ENCODE measurements at places on chromosomes 2 and 18.

GRCh38 chr2:46352621-46353020 lies 55.4 kb downstream of the EPAS1 start:
- DNase-seq: no peak

DNA sequence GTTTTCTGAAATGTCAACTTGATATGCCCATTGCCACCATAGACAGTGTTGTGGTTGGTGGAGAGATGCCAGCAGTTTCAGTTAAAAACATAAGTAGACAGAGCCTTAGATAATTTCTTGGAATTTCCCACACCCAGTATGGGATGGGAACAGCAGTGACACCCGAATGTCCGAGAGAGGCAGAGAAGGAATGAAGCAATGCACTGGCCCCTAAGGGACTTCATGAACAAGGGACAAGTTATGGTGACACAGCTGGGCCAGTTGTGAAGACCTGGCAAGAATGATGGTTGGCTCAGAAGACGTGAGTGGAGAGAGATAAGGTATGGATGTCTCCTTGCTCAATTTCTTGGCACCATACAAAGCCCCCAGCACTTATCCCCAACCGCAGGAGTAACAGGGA lies 165.2 kb upstream of the APCDD1 start:
- no peak for DNase-seq

DNA sequence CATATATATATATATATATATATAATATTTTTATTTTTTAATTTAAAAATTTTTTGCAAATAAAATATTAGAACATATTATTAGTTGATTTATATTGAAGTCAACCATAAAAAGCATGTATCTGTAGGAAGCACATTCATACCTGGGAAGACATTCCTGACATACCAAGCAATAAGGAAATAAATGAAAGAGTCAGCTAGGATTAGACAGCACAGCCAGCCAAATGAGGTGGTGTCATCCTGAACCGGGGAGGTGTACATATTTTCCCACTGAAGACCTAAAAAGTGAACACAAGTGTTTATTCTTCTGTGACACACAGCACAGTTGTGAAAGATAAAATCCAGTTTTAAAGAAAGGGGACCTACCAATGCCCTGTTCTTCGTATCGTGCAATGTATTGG lies 149.2 kb downstream of the ABCA12 start:
- no peak for DNase-seq

- no peak for DNase-seq
Observed at GRCh38 chr18:58557008-58557435, 71.9 kb downstream of the ALPK2 start.

DNA sequence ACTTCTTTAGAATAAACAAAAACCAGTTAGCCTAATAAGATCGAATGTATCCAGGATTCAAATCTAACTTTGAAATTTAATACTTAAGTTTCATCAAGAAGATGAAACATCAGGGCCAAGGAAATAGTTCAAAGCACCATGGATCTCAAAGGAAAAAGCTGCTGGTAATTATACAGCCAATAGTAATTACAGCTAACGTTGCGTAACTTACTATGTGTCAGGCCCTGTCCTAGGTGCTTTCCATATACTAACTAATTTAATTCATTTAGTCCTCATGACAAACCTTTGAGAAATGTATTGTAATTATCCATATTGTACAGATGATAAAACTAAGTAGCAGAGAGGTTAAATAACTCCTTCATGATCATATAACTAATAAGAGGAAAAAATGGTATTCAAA lies 598.6 kb downstream of the NYAP2 start:
- DNase-seq: no peak

DNA sequence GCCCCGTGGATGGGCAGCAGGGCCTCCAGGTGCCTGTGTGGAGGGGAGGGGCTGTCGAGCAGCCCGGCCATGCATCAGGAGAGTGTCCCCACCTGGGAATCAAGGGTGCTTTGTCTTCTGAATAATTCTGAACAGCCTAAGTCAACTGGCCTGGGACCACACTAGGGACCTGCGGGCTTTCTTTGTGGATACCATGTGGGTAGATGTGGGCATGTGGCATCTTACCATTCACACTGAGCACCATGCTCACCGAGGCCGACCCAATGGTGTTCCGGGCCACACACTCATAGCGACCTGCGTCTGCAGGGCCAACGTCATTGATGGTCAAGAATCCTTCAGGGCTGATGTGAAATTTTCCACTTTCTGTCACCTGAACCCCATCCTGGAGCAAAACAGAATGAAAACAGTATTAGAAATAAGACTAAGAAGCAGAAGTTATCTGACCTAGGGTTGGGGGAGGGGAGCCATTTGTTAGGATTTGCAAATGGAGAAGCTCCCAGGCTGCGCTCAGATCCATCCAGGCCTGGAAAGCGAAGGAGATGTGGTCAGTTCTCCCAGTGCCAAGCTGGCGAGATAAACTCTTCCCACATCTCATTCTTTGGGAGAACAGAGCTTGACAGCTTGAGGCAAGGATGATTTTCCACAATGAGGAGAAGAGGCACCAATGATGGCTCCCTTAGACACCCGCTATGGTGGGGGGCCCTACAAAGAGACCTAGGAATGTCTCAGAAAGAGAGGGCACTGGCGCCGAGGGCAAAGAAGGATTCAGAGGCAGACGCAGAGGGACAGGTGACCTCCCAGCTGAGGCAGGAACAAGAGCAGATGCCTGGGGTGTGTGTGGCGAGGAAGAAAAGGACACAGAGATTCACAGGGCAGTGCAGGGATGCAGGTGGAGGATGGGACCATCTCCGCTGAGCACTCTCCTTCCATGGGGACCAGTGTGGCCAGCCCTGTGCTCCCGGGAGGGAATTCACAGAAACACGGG lies 83.4 kb downstream of the PXDN start:
- no peak for DNase-seq

DNA sequence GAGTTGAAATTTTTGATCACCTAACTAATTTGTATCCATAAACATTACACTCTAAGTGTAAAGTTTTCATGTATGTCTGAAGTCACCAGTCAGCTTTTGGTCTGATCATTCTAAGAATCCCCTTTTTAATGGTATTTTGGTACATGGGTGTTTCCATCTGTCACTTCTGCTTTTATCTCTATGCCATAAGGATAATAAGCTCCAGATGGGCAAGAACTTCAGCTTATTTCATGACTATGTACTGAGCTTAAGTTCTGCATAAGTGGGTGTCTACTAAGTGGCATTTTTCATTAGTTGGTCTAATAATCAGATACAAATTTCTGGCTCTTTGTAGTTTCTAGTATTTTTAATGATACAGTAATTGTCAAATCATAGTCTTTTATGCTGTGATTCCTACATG lies 20.4 kb downstream of the UBXN4 start:
- no peak for DNase-seq

DNA sequence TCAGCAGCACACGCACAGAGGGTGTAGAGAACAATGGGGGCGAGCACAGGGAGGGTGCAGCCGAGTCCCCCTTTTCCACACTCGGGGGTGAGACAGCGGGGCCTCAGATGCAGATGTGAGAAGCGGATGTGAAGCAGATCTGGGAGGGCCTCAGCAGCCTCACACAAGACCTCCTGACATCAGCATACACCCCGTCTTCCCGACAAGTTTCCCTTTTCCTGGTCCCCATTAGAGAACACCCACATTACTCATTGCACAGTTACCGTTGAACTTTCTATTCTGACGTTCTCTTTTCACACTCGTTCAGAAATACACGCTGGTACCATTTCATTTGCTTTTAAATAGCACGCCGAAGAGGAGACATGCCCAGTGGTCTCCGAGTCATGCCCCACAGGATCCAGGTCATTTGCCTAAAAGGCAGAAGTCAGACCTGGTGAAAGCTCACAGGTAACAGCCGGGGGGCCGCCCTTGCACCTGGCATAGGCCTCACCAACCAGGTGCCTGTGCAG lies 129.5 kb upstream of the ID2 start:
- no peak for DNase-seq

- no peak for DNase-seq
Observed at GRCh38 chr2:14565666-14566065, 66.9 kb upstream of the LRATD1 start.

GRCh38 chr2:67566958-67567635 lies 170.0 kb downstream of the ETAA1 start:
- no peak for DNase-seq

DNA sequence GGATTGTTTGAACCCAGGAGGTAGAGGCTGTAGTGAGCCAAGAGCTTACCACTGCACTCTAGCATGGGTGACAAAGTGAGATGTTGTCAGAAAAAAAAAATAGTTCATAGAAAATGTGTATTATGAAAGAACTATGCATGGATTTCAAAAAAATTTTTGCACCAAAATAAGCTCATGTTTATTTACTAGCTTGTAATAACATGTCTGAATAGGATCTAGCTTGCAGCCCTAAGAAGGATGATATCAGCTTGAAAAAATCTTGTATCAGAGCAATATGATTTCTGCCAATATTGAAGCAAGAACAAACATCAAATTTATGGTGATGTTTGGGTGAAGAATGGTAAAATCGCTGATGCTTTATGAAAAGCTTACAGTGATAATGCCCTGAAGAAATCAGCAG lies 97.0 kb upstream of the RFX8 start:
- DNase-seq: no peak

DNA sequence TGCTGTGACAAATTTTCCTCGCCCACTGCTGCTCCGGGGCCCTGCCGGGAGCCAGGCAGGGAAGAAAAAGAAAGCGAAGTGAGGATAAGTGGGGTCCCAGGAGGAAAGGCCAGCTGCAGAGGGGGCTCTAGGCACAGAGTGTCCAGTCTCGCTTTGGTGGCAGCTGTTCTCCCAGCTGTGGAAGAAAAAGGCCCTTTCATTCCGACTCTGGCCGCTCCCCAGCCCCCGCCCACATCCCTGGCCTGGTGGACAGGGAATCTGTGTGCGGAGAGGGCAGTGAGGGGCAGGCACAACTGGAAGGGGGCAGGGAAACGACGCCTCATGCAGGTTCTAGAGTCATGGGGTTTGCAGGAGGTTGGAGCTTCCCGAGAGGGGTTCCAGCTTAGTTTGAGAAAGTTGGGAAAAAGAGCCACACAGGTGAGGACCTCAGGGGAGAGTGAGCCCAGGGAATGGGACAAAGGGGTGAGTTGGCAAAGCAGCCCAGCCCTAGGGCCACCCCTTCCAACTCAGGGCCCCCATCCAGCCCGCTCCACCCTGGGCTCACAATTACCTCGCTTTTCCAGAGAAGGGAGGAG lies 1.8 kb downstream of the RTKN start:
- DNase-seq: no peak

Measured in NCI-H1105 treated with DMSO at 0.1 percent for 48 hours (cell line).